RWPE2 (cell line): ENCODE measurements at places on chromosomes 3 and 15.
A peak's percentile ranks its signal among the peaks of the same experiment; 100 is the strongest.

DNA sequence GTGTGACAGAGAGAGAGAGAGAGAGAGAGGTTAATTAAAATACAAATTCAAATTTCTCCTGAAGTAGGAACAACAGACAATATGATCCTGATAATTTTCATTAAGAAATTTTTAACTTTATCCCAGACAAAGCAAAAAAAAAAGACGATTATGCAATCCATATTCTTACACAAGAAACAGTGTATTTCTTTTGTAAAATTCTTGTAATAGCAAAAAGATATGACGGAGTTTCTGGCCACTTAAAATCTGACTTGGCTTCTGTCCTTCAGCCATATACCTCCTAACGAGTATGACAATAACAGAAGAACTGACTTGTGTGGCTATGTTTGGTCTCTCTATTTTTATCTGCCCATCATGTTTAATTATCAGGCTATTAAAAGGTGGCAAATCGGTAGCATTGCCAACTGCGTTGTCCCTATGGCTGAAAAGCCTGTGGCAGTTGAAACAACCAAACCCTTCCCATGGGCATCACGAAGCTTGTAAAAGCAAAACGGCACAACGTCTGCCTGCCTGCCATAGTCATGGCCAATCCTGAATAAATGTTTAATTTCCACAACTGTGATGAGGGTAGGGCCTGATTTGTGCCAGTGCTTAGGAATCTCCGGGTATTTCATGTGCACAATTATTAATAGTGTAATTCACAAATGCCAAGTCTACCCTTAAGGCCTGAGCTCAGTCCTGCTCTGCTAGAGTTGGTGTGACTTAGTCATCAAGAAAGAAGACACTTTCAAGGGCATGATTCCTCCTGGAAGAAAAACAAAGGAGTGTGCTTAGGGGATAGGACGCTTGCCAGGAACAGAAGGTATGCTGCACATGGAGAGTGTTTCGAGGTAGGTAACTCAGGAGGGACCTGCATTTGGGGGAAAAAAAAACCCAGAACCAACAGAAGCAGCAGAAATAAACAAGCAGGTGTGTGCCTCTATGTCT is 1090.2 kb downstream of the FHIT start:
- no peaks in the 10 kb centered on the region for H3K36me3 ChIP-seq
- no peak overlapping the region for H3K27ac ChIP-seq
- no peak for DNase-seq
- no peaks in the 10 kb centered on the region for H3K27me3 ChIP-seq
- no peak overlapping the region for H3K4me3 ChIP-seq

DNA sequence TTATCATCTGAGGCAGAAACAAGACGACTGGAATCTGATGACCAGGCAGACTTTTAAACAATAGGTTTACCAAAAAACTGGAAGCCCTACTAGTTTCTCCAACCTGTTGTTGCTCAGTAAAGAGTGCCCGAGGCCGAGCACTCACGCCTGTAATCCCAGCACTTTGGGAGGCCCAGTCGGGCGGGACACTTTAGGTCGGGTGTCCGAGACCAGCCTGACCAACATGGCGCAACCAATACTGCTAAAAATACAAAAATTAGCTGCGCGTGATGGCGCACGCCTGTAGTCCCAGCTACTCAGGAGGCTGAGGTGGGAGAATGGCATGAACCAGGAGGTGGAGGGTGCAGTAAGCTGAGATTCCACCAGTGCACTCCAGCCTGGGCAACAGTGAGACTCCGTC is 1.1 kb upstream of the WDR5B start:
- H3K4me1 ChIP-seq = peaks cover 8% of the 10 kb centered on the region
- peak overlapping the region; percentile 70 for H3K27ac ChIP-seq
- DNase-seq = no peak

DNA sequence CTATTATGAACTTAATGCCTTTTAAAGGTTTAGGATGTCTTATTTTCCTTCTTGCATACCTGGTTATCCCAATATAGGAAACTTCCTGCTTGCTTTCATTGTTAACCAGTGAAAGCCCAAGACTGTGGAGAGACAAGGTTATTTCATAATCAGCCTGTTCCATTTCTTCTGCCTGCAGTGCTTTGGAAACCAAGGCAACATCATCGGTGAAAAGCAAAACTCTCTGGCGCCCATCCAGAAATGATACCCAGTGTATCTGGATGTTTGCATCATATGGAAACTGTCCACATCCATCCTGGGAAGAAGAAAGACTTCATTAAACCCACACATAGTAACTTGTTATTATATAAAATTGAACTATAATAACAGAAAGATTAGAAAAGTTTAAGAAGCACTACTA is 170.1 kb downstream of the VPS13C start:
- H3K36me3 ChIP-seq = peaks cover 15% of the 10 kb centered on the region
- no peak overlapping the region for H3K4me3 ChIP-seq
- peaks cover 7% of the 10 kb centered on the region for H3K4me1 ChIP-seq
- no peak for DNase-seq
- H3K27me3 ChIP-seq = no peaks in the 10 kb centered on the region
- H3K27ac ChIP-seq = no peak overlapping the region

DNA sequence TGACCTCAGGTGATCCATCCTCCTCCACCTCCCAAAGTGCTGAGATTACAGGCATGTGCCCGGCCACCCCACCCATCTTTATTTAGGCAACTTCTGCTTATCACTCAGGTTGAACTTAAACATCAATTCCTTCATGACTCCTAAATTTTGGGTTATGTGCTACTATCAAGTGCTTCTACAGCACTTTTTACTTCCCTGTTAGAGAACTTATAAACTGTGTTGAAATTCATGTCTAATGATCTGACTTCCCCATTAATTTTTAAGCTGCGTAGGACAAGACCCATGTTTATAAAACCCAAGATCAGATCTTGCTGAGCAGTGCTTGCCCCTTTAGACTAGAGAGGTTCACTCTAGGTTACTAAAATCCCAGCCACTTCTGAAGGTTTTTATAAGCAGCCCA is 266.2 kb upstream of the TPRG1 start:
- H3K27ac ChIP-seq = no peak overlapping the region
- peaks cover 12% of the 10 kb centered on the region for H3K4me1 ChIP-seq
- no peak for DNase-seq
- no peaks in the 10 kb centered on the region for H3K27me3 ChIP-seq

- peaks cover 9% of the 10 kb centered on the region for H3K4me1 ChIP-seq
- no peak overlapping the region for H3K27ac ChIP-seq
Observed at GRCh38 chr3:111604119-111604518, 9.0 kb upstream of the ZBED2 start.

DNA sequence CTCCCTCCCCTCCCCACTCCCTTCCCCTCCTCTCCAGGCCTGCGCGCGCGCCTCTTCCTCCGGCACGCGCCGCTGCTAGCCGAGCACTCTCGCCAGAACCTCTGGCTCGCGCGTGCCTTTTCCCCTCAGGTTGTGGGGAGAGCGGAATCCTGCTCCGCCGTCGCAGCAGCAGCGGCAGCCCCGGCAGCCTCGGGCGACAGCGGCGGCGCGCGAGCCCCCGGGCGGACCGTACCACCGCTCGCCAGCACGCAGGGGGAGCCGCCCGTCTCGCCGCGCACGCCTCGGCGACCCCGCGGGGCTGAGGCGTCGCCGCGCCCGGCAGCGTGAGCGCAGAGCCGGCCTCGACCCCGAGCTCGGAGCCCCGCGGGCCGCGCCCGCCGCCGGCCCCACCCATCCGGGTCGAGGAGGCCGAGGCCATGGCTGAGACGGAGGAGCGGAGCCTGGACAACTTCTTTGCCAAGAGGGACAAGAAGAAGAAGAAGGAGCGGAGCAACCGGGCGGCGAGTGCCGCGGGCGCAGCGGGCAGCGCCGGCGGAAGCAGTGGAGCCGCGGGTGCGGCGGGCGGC is at the start of gene CDV3:
TSS of gene CDV3 (plus strand) at position 58 of the 566 bp plus-strand sequence. CDS start at position 417, 359 bp downstream.
- H3K27ac ChIP-seq = peak within 1 kb of the TSS; percentile 95
- H3K27me3 ChIP-seq = no peaks in the 10 kb centered on the region
- H3K4me3 ChIP-seq = peak within 1 kb of the TSS; percentile 96
- no peak for DNase-seq
- H3K4me1 ChIP-seq = peaks cover 47% of the 10 kb centered on the region

GRCh38 chr3:125214738-125215137 is 2.2 kb upstream of the SLC12A8 start:
- no peak overlapping the region for H3K4me3 ChIP-seq
- H3K36me3 ChIP-seq = no peaks in the 10 kb centered on the region
- no peak overlapping the region for H3K27ac ChIP-seq

DNA sequence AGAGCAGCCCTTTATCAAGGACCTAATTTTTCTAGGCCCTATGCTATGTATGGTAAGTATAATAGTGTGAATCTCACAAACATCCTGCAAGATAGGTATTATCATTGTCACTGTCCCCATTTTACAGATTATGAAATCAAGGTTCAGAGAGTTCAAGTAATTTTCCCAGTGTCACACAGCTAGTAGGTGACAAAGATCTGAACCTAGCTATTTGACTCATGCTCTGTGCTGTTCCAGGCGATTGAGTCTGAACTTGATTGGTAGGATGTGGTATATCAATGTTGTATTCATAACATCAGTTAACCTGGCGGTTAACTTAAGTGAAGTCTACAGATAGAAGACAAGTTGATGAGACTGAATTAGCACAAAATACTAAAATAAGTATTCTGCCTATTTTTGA is 229.9 kb downstream of the CHST2 start:
- H3K27me3 ChIP-seq = no peaks in the 10 kb centered on the region
- no peaks in the 10 kb centered on the region for H3K4me1 ChIP-seq
- no peak overlapping the region for H3K4me3 ChIP-seq

DNA sequence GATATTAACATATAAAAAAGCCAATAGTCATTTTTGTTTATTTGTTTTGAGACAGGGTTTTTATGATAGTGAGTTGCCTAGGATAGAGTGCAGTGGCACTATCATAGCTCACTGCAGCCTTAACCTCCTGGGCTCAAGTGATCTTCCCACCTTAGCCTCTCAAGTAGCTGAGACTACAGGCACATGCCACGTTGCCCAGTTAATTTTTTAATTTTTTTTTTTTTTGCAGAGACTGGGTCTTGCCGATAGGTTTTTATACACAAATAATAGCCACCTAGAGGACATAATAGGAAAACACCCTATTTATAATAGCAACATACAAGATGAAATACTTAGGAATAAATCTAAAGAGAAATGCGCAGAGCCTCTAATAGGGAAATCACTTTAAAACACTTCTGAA is 13.3 kb downstream of the EIF3J start:
- peaks cover 74% of the 10 kb centered on the region for H3K36me3 ChIP-seq
- peaks cover 13% of the 10 kb centered on the region for H3K4me1 ChIP-seq
- DNase-seq = no peak
- H3K27ac ChIP-seq = no peak overlapping the region

DNA sequence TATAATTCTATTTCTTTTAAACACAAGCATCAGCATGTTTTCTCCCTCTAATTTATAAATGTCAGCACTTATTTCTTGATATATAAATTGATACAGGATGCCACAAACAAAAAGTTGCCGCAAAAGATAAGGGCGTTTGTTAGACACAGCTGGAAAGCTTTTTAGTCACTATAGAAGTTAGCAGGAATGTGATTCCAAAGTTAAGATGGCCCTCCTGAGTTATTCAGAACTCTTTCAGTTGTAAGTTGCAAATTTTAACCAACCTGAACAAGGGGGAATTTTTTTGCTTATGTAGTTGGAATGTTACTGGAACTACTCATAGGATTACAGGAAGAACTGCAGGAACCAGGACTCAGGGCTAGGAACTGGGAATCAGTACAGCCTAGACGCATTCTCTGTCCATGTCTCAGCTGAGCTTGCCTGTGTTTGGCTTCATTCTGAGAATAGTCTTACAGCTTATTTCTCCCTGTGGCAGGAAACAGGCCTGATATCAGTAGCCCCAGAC is 166.3 kb downstream of the VGLL4 start:
- peak overlapping the region; percentile 92 for H3K27ac ChIP-seq
- H3K27me3 ChIP-seq = no peaks in the 10 kb centered on the region
- no peak for DNase-seq

GRCh38 chr15:89964232-89964954 is 36.7 kb upstream of the ZNF710 start:
- no peak for DNase-seq
- no peaks in the 10 kb centered on the region for H3K27me3 ChIP-seq
- H3K4me1 ChIP-seq = no peaks in the 10 kb centered on the region
- H3K4me3 ChIP-seq = no peak overlapping the region
- H3K36me3 ChIP-seq = no peaks in the 10 kb centered on the region

- DNase-seq = no peak
- H3K4me1 ChIP-seq = peaks cover 13% of the 10 kb centered on the region
- peak overlapping the region; percentile 63 for H3K4me3 ChIP-seq
- H3K27me3 ChIP-seq = no peaks in the 10 kb centered on the region
- peaks cover 27% of the 10 kb centered on the region for H3K36me3 ChIP-seq
- H3K27ac ChIP-seq = peak overlapping the region; percentile 89
Observed at GRCh38 chr3:44000586-44000985, 241.1 kb upstream of the TOPAZ1 start.

DNA sequence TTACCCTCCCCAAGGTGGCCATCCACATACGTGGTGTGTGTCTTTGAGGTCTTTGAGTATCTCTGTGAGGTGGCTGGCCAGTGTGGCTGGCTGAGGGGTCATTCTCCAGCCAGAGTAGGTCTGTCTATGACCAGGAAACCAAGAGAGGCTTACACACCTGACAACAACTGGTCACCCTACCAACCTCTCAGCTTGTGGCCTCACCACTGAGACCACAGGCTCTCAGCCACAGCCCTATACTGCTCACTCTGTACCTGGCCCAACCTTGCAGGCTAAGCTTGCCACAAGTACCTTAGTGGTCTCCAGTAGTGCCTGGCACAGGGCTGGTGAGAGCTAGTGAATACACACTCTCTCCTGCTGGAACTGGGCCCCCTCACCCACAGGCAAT is 5.1 kb downstream of the HEMK1 start:
- H3K36me3 ChIP-seq = peaks cover 12% of the 10 kb centered on the region; the same call in 1 of the 2 replicates
- H3K4me1 ChIP-seq = peaks cover 6% of the 10 kb centered on the region
- DNase-seq = no peak
- no peaks in the 10 kb centered on the region for H3K27me3 ChIP-seq

GRCh38 chr3:20071175-20071574 is 30.9 kb downstream of the KAT2B start:
- H3K4me1 ChIP-seq = peaks cover 32% of the 10 kb centered on the region
- no peaks in the 10 kb centered on the region for H3K36me3 ChIP-seq
- no peak overlapping the region for H3K4me3 ChIP-seq
- DNase-seq = no peak
- no peaks in the 10 kb centered on the region for H3K27me3 ChIP-seq

- H3K4me3 ChIP-seq = no peak overlapping the region
- no peak overlapping the region for H3K27ac ChIP-seq
- H3K36me3 ChIP-seq = peaks cover 5% of the 10 kb centered on the region; the same call in 1 of the 2 replicates
- no peaks in the 10 kb centered on the region for H3K27me3 ChIP-seq
- H3K4me1 ChIP-seq = no peaks in the 10 kb centered on the region
- no peak for DNase-seq
Observed at GRCh38 chr3:8519156-8519555, 17.5 kb downstream of the LMCD1 start.
